Fibroblast of the aortic adventitia (primary cell): ENCODE measurements at places on chromosomes 3 and 15.

- DNase-seq = no peak
Measured at GRCh38 chr15:76065245-76065644, 5.5 kb downstream of the TMEM266 start.

DNA sequence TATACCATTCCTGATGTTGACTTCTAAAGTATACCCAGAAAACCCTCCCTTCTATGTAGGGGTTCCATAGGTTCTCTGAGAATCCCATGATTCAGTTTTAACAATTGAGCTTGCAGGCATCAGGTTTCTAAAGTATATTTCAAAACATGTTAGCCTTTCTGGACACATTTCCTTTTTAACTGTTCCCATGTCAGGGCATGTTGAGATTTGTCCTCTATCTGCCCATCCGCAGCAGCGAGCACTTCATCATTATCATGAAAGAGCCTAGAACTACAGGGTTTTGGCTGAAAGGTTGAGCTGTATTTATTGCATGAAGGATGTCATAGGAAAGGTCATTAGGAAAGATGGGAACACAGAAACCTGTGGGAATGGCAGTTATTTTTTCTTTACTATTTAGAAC is 201.1 kb upstream of the BHLHE40 start:
- no peak for DNase-seq

DNA sequence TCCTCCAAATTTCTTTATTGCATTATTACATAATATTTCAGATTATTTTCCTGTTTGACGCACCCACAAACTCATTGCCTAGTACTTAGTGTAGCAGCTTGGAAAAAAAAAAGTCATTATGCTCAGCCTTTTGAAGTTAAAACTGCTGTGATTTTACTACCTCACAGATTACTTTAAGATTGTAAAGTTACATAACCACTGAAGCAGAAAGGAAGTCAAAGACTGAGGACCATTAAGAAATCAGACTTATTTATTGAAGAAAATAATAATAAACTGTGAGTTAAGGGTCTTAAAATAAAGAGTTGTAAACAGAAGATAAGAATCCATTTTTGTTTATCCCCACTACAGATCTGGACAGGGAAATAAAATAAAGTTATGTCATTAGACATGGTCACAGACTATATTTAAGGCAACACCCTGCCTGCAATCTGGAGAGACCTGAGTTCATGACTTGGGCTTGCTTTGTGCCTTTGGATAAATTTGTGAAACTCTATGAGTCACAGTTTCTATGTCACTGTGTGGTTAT is 212.1 kb upstream of the ROBO2 start:
- no peak for DNase-seq

GRCh38 chr15:43505738-43506137 is 11.7 kb upstream of the MAP1A start:
- peak; percentile 68 for DNase-seq

GRCh38 chr15:101454365-101454764 is 35.1 kb downstream of the PCSK6 start:
- no peak for DNase-seq

DNA sequence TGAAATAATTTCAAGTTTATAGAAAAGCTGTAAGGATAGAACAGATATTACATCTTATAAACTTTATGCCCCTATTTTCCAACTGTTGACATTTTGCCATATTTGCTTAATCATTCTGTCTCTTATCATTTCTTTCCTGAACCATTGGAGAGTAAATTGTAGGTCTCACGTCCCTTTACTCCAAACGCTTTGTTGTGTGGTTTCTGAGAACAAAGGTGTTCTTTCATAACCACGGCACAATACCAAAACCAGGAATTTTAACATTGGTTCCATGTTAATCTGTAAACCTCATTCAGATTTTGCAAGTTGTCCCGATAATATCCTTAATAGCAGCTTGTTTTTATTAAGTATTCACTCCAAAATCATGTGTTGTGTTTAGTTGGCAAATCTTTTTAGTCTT is 134.8 kb downstream of the AKAP13 start:
- peak; percentile 51 for DNase-seq

- DNase-seq = no peak
Measured at GRCh38 chr3:4680871-4681300, 187.7 kb downstream of the ITPR1 start.

DNA sequence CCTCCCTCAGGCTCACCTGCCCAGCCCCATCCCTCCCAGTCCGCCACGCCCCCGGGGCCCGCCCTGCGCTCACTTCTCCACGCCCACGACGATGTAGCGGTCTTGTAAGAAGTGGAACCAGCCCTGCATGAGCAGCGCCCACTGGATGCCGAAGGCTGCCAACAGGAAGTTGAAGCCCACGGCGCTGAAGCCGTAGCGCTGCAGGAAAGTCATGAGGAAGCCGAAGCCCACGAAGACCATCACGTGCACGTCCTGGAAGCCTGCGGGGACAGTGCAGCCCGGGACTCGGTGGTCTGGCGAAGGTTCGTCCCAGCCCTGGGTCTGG is 9.7 kb downstream of the RHCG start:
- DNase-seq = no peak

- DNase-seq = peak; percentile 51
Measured at GRCh38 chr3:32934150-32934742, 17.2 kb upstream of the CCR4 start.

DNA sequence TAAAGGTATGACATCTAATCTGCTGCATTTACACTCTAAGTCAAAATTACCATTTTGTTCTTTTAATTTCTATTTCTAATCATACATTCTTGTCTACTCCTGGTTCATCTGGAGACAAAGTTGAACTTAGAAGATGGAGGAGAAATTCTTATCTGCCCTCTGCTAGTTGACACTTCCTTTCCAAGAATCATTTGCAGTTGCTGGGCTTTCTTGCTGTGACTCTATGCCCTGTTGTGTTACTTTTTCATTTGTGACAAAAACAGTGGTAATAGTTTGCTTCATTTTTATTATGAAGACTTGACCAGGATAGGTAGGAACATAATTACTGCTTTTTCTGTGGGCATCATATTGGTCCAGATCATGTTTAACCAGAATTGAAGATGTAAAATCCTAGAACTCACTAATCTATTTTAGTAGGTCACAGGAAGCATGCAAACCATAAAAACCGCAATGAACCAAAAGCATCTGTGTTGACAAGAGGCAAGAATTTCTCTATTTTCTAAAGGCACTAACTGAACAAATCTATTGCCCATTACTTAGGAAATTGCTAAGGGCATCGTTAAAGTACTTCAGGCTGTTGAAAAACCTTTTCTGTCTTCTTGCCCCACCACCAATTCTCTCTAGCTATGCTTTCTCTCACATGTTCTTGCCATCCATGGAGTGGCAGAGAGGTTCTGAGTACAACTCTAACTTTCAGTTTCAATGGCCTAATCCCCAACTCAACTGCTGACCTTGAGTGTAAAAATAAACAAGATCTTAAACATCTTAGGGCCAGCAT is 4.2 kb upstream of the CCR2 start:
- DNase-seq = no peak

DNA sequence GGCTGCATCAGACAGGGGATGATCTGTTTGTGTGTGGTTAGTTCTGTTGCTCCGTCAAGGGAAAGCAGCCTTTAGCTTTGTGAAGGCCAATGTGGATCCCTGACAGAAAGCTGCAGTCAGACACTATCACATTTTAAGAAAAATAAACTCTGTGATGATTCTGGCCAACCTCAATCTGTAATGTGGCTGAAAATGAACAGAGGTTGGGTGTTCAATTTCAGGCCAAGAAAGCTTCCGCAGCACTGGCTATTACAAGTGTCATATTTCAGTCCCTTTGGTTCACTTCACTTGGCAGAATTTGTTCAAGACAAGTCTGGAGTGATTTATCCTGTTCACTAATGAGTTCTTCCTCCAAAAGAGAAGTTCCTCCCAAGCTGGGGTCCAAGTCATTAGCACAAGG is 571.8 kb upstream of the IL12A start:
- peak; percentile 42 for DNase-seq
